H9 (cell line): ENCODE measurements at places on chromosomes 13 and 19. TPM values are rescaled to one million over a fixed set of nuclear protein-coding genes. Genes with fewer than 3 reads are reported as not detected.
A peak's percentile ranks its signal among the peaks of the same experiment; 100 is the strongest.

GRCh38 chr19:35345671-35346111 is 2.0 kb upstream of the FFAR1 start:
- H3K36me3 ChIP-seq = no peaks in the 10 kb centered on the region
- no peak overlapping the region for H3K27ac ChIP-seq
- no peaks in the 10 kb centered on the region for H3K4me1 ChIP-seq
- H3K27me3 ChIP-seq = no peaks in the 10 kb centered on the region

DNA sequence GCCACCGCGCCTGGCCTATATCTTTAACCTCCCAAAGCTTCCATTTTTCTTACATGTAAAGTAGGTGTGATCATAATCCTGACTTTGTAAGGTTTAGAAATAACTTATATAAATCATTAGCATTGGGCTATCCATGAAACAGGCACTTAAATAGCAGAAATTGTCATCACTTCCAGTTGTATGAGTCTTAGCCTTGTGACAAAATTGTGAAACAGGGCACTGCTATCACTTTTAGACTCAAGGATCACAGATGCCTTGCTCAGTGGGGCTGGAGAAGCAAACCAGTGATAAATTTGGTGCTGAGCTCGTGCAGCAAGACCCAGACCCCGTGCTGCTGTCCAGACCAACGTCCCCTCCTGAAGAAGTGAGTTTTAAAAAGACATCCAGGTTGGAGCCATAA is 209.7 kb downstream of the KATNAL1 start:
- no peak overlapping the region for H3K4me3 ChIP-seq
- no peaks in the 10 kb centered on the region; the same call in 1 of the 2 replicates for H3K27me3 ChIP-seq
- no peaks in the 10 kb centered on the region for H3K4me1 ChIP-seq
- DNase-seq = no peak
- H3K27ac ChIP-seq = no peak overlapping the region

- no peaks in the 10 kb centered on the region for H3K36me3 ChIP-seq
- H3K4me3 ChIP-seq = no peak overlapping the region
- no peaks in the 10 kb centered on the region for H3K4me1 ChIP-seq
- no peak for DNase-seq
- H3K27ac ChIP-seq = no peak overlapping the region
Observed at GRCh38 chr13:47508527-47509228, 492.4 kb downstream of the SUCLA2 start.

Gene ATP12A
- 0.79 and 0.94 TPM in 2 replicates for total RNA-seq

DNA sequence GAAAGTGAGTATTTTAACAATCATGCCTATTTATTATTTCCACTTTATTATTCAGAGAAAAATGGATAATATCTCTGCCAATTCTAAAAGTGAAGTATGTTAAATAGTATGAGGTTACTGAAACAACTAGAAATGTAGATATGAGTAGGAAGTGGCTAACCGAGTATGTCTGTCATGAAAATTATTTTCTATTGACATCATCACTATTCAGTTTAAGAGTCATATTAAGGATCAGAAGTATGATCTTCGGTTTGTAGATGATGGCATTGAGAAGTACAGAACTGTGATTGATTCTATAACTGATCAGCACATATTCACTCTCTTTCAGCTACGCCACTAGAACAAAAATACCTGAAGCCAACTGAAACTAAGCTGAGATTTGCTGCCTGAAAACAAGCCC is 146.4 kb upstream of the SLITRK5 start:
- DNase-seq = no peak
- H3K36me3 ChIP-seq = peaks cover 5% of the 10 kb centered on the region
- no peaks in the 10 kb centered on the region for H3K4me1 ChIP-seq
- no peak overlapping the region for H3K27ac ChIP-seq

DNA sequence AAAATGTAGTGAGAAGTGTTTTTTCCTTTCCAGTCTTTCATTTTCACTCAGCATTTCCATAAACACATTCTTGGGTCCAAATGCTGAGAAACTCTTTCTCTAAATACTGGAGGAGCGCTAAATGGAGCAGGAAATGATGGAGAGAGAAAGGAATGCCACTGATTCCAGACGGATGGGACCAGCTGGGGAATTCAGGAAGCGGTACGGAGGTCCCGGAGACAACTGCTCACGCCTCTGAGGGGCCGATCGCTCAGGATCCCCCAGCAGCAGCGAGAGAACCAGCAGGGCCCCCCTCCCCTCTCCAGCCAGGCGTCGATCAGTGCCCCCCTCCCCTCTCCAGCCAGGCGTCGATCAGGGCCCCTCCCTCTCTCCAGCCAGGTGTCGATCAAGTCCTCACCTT is 13.2 kb downstream of the RASA3 start:
- H3K27me3 ChIP-seq = no peaks in the 10 kb centered on the region
- H3K36me3 ChIP-seq = peaks cover 3% of the 10 kb centered on the region; the same call in 1 of the 2 replicates
- H3K4me3 ChIP-seq = peak overlapping the region; percentile 71
- no peaks in the 10 kb centered on the region; the same call in 1 of the 2 replicates for H3K4me1 ChIP-seq
- peak; percentile 94 for DNase-seq

Gene SLC10A2
- not detected in 2 replicates for total RNA-seq

GRCh38 chr13:51041126-51041525 is 69.9 kb downstream of the C13orf42 start:
- no peak overlapping the region for H3K4me3 ChIP-seq
- H3K36me3 ChIP-seq = no peaks in the 10 kb centered on the region
- no peaks in the 10 kb centered on the region for H3K27me3 ChIP-seq
- no peak overlapping the region for H3K27ac ChIP-seq
- no peak for DNase-seq

Gene LMO7
- 18.7 and 20.4 TPM in 2 replicates for total RNA-seq

- peaks cover 4% of the 10 kb centered on the region for H3K36me3 ChIP-seq
- H3K27me3 ChIP-seq = no peaks in the 10 kb centered on the region
- H3K27ac ChIP-seq = no peak overlapping the region
- DNase-seq = no peak
- H3K4me3 ChIP-seq = no peak overlapping the region; the same call in 2 of the 3 replicates
- H3K4me1 ChIP-seq = no peaks in the 10 kb centered on the region; the same call in 1 of the 2 replicates
Observed at GRCh38 chr13:68984688-68985319, 1122.8 kb upstream of the ATXN8OS start.

DNA sequence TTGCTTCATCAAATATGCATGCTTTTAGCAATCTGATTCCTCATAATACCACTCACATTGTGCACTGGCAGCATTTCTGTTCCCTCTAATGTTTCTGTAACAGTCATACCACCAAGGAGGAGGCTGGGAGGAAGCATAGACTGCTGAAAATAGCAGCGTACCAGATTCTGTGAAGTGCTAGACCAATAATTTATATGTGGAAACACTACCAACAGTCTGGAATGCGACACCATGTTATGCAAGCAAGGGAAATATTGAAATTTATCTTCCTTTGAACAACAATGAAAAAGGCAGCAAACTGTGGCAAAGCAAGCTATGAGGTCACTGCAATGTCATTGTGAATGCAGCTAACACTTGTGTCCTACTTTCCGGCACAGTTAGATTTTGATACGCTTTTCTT is 1388.0 kb downstream of the EFNB2 start:
- no peak overlapping the region for H3K4me3 ChIP-seq
- H3K4me1 ChIP-seq = no peaks in the 10 kb centered on the region
- H3K27me3 ChIP-seq = no peaks in the 10 kb centered on the region
- H3K36me3 ChIP-seq = no peaks in the 10 kb centered on the region
- no peak overlapping the region for H3K27ac ChIP-seq

GRCh38 chr13:47188802-47189201 is 291.9 kb upstream of the HTR2A start:
- H3K4me3 ChIP-seq = no peak overlapping the region
- H3K4me1 ChIP-seq = no peaks in the 10 kb centered on the region
- H3K27ac ChIP-seq = no peak overlapping the region

Gene SIGLECL1
- not detected in 2 replicates for total RNA-seq

DNA sequence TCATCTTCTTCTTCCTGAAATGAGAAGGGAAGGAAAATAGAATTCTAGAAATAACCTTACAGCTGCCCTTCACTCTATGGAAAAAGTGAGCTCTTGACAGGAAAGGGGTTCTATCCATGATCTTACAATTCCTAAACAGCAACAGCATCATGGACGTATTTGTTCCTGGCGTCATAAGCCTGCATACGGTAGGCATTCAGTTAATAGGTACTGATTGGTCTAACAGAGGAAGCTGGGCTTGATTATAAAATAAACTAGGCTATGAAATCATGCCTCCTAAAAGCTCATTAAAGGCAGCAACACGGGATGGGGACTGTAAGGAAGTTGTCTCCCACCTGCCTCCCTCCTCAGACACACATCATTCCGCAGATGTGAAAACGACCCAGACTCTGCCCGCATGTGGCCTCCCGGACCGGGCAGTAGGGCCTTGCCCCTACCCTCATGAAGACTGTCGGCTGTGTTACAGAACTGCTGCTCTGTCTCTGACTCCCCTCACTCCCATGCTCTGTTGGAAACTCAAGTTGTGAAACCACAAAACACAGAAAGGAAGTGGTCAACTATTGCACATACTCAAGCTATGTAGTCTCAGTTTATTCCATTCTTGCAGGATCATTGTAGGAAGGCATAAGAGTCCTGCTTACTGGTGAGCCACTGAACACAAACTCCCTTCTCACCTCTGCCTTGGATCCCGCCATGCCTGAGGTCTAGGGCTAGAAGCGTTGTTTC is 129.8 kb downstream of the DLEU7 start:
- no peak for DNase-seq
- H3K36me3 ChIP-seq = no peaks in the 10 kb centered on the region
- no peak overlapping the region for H3K4me3 ChIP-seq
- H3K27me3 ChIP-seq = no peaks in the 10 kb centered on the region
- no peak overlapping the region for H3K27ac ChIP-seq
- H3K4me1 ChIP-seq = no peaks in the 10 kb centered on the region

Gene PRODH2
- total RNA-seq = not detected in 2 replicates

GRCh38 chr19:1854039-1854541 is 5.8 kb upstream of the REXO1 start:
- H3K27ac ChIP-seq = no peak overlapping the region
- no peak for DNase-seq
- H3K4me1 ChIP-seq = peaks cover 7% of the 10 kb centered on the region; the same call in 1 of the 2 replicates
- H3K36me3 ChIP-seq = peaks cover 10% of the 10 kb centered on the region
- no peak overlapping the region for H3K4me3 ChIP-seq

GRCh38 chr13:26964278-26965250 is 204.0 kb upstream of the GPR12 start:
- no peaks in the 10 kb centered on the region for H3K27me3 ChIP-seq
- DNase-seq = no peak
- peak overlapping the region; percentile 16; the same call in 1 of the 3 replicates for H3K4me3 ChIP-seq
- peaks cover 3% of the 10 kb centered on the region; the same call in 1 of the 2 replicates for H3K4me1 ChIP-seq
- H3K27ac ChIP-seq = no peak overlapping the region

Gene NLRP4
- not detected in 2 replicates for total RNA-seq

DNA sequence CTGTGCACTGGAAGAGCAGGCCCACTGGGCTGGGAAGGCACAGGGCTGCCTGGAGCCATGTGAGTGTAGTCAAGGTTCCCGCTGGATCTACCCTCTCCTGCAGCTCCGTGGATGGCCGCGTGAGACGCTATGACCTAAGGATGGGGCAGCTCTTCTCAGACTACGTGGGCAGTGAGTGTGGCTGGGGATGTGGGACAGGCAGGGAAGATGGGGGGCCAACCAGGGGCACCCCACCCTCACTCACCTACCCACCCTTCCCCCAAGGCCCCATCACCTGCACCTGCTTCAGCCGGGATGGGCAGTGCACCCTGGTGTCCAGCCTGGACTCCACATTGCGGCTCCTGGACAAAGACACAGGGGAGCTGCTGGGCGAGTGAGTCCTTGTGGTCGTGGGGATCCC is 6.1 kb downstream of the WDR83 start:
- H3K27ac ChIP-seq = no peak overlapping the region
- peaks cover 26% of the 10 kb centered on the region for H3K36me3 ChIP-seq
- no peak for DNase-seq
- H3K4me3 ChIP-seq = no peak overlapping the region; the same call in 2 of the 3 replicates
- no peaks in the 10 kb centered on the region for H3K4me1 ChIP-seq

Gene IGFL1
- not detected in 2 replicates for total RNA-seq

Gene ZNF544
- 97.2 and 97.6 TPM in 2 replicates for total RNA-seq

DNA sequence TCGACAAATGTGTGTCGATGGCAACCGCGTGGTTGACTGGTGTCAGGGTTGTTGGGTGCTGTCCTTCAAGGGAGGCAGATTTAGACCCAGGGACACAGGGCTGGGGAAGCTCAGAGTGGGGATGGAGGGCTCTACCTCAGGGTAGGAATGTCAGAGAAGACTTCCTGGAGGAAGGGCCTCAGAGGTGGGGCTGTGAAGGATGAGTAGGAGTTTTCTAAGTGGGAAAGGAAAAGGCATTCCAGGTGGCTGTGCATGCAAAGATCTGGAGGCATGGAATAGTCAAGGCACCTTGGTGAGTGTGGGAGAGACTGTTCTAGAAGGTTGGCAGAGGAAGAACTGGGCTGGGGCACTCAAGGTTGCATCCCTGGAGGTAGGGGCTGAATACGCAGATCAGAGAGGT is 2.0 kb downstream of the NRTN start:
- H3K4me1 ChIP-seq = no peaks in the 10 kb centered on the region
- no peaks in the 10 kb centered on the region; the same call in 1 of the 2 replicates for H3K27me3 ChIP-seq
- H3K27ac ChIP-seq = no peak overlapping the region

DNA sequence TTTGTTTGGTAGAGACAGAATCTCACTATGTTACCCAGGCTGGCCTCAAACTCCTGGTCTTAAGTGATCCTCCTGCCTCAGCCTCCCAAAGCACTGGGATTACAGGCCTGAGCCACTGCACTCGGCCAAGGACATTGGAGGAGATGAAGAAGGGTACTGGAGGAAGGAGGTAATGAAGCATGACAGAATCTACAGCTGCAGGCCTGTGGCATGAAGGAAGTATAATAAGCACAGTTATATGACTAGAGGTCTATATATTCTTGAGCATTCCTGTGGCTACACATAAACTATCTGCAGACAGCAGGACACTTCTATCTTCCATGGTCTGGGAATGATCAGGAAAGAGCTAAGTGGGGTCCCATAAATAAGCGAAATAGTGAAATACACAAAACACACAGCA is 18.2 kb downstream of the ZNF565 start:
- H3K4me3 ChIP-seq = no peak overlapping the region
- no peaks in the 10 kb centered on the region for H3K27me3 ChIP-seq
- peaks cover 10% of the 10 kb centered on the region for H3K36me3 ChIP-seq
- DNase-seq = no peak
- no peaks in the 10 kb centered on the region for H3K4me1 ChIP-seq
- no peak overlapping the region for H3K27ac ChIP-seq

DNA sequence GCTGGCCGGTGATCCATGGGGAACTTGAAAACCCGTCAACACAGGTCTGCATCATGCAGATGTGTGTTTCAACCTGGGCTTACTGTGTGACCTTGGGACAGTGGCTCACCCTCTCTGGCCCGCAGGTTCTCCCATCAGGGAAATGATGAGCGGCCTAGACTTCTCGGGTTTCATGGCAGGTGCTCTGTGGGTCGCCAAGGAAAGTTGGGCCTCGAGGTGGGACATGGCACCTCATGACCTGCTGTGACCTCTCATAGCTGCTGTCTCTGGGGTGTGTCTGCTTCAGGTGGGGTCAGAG is 50.8 kb upstream of the NFIC start:
- H3K27me3 ChIP-seq = no peaks in the 10 kb centered on the region; the same call in 1 of the 2 replicates
- no peak overlapping the region for H3K27ac ChIP-seq
- no peaks in the 10 kb centered on the region for H3K4me1 ChIP-seq
- H3K36me3 ChIP-seq = no peaks in the 10 kb centered on the region
- no peak overlapping the region for H3K4me3 ChIP-seq
- no peak for DNase-seq

Gene S1PR5
- 7.1 and 8.1 TPM in 2 replicates for total RNA-seq
